NCI-H1930 (cell line): ENCODE measurements at places on chromosomes 16 and 17.

GRCh38 chr16:18792836-18793433, 2.8 kb upstream of the RPS15A start:
- no peak for DNase-seq

DNA sequence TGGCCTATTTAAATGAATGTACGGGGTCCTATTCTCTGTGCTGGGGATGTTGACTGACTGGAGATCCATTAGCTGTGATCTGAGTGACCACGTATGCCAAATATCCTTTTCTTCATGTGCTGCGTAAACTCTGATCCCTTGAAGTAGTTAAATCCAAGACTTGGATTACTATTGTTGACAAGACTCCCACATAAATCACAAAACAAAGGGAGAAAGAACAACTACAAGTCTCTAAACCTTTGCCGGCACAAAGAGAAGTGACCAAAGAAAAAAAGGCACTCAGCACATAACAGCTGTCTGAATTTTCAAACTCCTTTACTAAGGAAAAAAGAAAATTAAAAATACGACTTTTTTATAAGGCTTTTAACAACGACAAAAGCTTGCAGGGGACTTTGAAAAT, 559.9 kb upstream of the CDH8 start:
- DNase-seq, result no peak

DNA sequence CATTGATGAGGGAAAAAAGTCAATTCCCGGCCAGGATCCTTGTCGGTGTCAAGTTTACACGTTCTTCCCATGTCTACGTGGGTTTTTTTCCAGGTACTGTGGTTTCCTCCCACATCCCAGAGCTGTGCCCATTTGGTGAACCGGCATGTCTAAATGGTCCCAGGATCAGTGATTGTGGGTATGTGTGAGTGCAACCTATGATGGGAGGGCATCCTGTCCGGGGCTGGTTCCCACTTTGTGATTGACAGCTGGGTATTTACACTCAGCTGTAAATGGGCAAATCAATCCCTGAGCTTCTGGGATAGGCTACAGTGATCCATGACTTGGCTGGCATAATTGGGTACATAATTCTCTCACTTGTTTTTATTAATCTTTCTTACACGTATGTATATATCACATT, 91.2 kb upstream of the IRX6 start:
- DNase-seq, result no peak

DNA sequence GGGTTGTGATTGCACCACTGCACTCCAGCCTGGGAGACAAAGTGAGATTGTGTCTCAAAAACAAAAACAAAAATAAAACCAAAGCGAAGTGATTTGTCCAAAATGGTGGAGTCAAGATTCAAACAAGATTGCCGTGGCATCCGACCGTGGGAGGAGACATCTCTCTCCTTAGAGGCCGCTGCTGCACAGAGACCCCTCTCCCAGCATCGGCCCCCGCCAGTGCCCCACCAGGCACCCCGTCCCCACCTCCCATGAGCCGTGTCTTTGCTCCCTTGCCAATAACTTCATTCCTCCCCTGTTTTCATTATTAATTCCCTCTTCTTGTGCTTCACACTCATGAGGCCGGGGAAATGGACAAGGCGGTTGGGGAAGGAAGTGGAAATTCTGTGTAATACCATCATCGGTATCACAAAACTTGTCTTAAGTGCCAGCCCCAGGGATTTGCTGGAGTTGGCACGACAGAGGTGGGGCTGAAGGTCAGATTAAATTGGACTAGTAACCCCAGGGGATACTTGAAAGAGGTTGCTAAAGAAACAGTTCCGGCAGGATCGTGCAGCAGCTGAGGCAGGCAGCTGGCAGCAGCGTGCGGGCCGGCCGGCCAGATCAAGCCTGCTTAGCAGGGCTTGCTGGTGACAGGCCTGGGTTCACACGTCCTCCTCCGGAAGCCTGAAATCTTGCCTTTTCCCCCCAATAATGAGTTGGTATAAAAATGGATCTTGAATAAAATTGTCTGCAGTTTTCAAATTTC, 66.8 kb downstream of the RTN4RL1 start:
- DNase-seq, result no peak

- DNase-seq, result no peak
Observed at GRCh38 chr16:17392857-17393692, 77.7 kb downstream of the XYLT1 start.

DNA sequence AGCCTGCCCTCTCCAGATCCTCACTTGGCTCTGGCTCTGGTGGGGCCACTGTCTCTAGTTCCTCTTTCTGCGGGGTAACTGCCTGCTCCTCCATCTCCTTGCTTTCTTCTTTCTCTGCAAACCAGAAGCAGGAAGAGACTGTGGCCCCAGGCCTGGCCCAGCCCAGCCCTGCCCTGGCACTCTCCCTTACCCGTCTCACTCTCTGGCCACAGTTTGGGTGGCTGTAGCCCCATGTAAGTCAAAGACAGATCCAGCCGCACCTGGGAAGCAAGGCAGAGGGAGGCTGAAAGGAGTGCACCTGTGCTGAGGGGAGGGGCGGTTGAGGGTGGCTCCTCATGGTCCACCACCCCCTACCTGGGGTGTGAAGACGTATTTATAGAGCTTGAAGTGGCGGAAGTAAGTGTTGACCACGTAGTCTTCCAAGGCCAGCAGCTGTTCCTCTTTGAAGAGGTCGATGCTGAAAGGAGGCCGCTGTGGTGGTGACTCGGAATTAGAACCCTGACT, 2.8 kb downstream of the CFAP119 start:
- DNase-seq, result no peak

- DNase-seq, result no peak
Observed at GRCh38 chr17:57104461-57105175, 19.6 kb downstream of the AKAP1 start.

GRCh38 chr16:72159801-72160200, 12.2 kb downstream of the PMFBP1 start:
- DNase-seq, result no peak

GRCh38 chr16:22638393-22639206, 127.9 kb downstream of the NPIPB5 start:
- no peak for DNase-seq

- DNase-seq, result no peak
Observed at GRCh38 chr17:34711646-34712045, 132.3 kb downstream of the TMEM132E start.

DNA sequence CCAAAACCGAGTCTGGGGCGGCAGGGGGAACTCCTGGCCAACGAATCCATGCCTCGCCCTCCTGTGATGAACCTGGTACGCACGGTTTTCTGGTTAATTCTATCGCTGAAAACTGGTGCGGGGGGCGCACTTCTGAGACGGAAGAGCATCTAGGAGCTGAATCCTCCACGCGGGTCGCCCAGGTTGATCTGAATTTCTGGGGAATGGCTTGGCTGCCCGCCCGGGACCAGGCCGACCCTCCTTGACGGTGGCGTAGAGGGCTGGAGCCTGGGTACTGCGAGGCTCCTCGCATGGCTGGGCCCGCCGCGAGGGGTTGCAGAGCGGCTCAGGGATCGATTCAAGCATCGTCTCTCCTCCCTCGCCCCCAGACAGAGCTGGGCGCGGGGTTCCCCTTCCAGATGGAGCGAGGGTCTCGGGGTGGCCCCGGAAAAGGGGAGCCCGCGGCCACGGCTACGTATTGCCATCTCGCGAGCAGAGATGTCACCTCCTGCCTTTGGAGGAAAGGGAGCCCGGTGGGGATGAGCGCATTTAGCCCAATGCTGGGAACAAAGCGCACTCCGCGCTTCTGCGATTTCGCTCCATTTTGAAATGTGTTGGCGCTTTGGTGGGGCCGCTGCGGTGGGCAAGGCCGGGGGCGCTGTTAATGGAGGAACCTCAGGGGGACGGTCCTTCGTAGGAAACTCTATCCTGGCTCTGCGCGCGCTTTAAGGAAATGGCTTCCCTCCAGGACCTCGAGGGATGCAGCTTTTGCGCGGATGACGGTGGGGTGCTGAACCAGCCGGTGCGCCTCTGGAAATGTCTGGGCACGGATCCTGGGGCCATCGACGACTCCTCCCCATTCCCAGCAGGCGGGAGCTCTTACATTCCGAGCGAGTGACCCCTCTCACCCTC, 2.7 kb downstream of the MAPT start:
- no peak for DNase-seq

- DNase-seq, result no peak
Observed at GRCh38 chr17:60538726-60539125, 12.7 kb upstream of the APPBP2 start.

GRCh38 chr16:31010585-31011325, at the start of gene STX1B:
TSS of gene STX1B (minus strand) at chr16:31010638. CDS start at chr16:31010396, 242 bp downstream.
- DNase-seq, result peak; percentile 67

GRCh38 chr16:31273676-31274075, 13.9 kb downstream of the ITGAM start:
- no peak for DNase-seq

DNA sequence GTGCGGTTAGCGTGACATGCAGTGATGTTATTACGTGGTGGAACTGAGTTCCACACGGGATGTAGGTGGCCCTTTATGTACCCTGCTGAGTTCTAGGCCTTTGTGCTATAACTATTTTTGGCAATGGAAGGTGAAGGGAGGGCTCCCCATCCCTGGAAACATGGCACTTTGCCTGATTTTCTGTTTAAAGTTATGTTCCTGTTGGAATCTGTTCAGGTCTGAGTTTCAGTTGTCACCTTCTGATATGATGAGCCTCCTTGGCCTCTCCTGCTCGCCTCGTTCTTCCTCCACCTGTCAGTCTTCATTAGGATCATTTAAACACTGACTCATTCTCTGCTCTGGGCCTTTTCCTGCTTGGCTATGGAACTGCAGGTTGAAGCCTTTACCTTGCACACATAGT, 200.6 kb downstream of the FTO start:
- no peak for DNase-seq

GRCh38 chr17:305090-305976, 47.3 kb downstream of the RPH3AL start:
- no peak for DNase-seq
